ENCODE measurements at places on chromosomes 2 and 18. TPM values are rescaled to one million over a fixed set of nuclear protein-coding genes. Genes with fewer than 3 reads are reported as not detected.
A peak's percentile ranks its signal among the peaks of the same experiment; 100 is the strongest.

REG3A gene
- total RNA-seq, result not detected

- H3K4me1 ChIP-seq, result no peaks in the 10 kb centered on the region
- H3K27me3 ChIP-seq, result no peaks in the 10 kb centered on the region
- no peak overlapping the region for H3K4me3 ChIP-seq
- no peak overlapping the region for H3K27ac ChIP-seq
- no peak for DNase-seq
These were observed 641.9 kb upstream of the REG3G start for GRCh38 chr2:78383576-78383975.

- H3K4me3 ChIP-seq, result no peak overlapping the region
- no peaks in the 10 kb centered on the region for H3K36me3 ChIP-seq
- peaks cover 18% of the 10 kb centered on the region for H3K4me1 ChIP-seq
- DNase-seq, result no peak
- H3K27me3 ChIP-seq, result peaks cover 33% of the 10 kb centered on the region
These were observed 26.7 kb upstream of the ALPP start for GRCh38 chr2:232351686-232352510.

ZNF397 gene
- total RNA-seq, result 22.5 TPM

C2orf76 gene
- 24.7 TPM for total RNA-seq

GRCh38 chr18:77572537-77572936 lies 322.9 kb downstream of the GALR1 start:
- H3K27me3 ChIP-seq, result no peaks in the 10 kb centered on the region
- DNase-seq, result no peak
- no peaks in the 10 kb centered on the region for H3K36me3 ChIP-seq

DNA sequence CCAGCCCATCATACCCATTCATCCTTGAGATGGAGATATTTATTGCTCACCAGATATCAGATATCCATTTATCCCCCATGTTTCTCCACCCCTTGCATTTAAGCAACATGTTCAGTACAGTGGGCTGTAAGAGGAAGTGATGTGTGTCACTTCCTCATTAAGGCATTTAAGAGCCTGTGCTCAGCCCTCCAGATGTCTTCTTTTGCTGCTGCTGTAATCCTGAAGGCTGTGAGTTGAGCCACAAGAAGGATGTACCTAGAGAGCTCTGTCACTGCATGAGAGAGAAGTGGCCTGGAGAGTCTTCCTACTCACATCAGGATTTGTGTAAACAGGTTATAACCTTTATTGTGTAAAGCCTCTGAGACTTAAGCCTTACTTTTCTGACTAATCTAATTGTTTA lies 151.8 kb upstream of the UNC80 start:
- H3K27ac ChIP-seq, result no peak overlapping the region
- no peaks in the 10 kb centered on the region for H3K36me3 ChIP-seq
- no peaks in the 10 kb centered on the region for H3K4me1 ChIP-seq
- DNase-seq, result no peak

C2orf15 gene
- 0.86 TPM for total RNA-seq

SH3RF3 gene
- 0.27 TPM for total RNA-seq

- no peaks in the 10 kb centered on the region for H3K27me3 ChIP-seq
- DNase-seq, result no peak
- H3K27ac ChIP-seq, result no peak overlapping the region
- H3K4me1 ChIP-seq, result no peaks in the 10 kb centered on the region
- H3K4me3 ChIP-seq, result no peak overlapping the region
These were observed 344.9 kb upstream of the SLC14A2 start for GRCh38 chr18:45270289-45270771.

DNA sequence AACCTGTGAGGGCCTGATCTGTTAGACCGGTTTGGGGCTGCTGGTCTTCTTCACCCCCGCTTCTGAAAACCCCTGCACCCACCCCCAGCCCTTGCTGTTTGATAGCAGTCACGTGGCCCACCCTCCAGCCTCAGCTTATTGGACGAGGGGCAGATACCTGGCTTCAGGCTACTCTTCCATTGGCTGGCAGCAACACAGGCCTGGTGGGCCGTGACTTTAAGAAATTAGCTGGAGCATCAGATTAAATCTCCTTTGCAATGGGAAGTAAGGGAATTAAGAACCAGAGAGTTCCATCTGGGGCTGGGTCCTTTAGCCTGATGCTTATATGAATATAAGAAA lies 107.3 kb downstream of the KLHL29 start:
- peaks cover 19% of the 10 kb centered on the region for H3K4me1 ChIP-seq
- H3K27me3 ChIP-seq, result no peaks in the 10 kb centered on the region
- no peak for DNase-seq
- no peaks in the 10 kb centered on the region for H3K36me3 ChIP-seq

- H3K4me1 ChIP-seq, result peaks cover 16% of the 10 kb centered on the region
- DNase-seq, result no peak
- no peaks in the 10 kb centered on the region for H3K27me3 ChIP-seq
- H3K27ac ChIP-seq, result no peak overlapping the region
- no peak overlapping the region for H3K4me3 ChIP-seq
These were observed 149.4 kb downstream of the EPHA4 start for GRCh38 chr2:221422516-221423209.

- no peak overlapping the region for H3K27ac ChIP-seq
- no peaks in the 10 kb centered on the region for H3K36me3 ChIP-seq
- no peaks in the 10 kb centered on the region for H3K27me3 ChIP-seq
These were observed 12.4 kb downstream of the CIB4 start for GRCh38 chr2:26628561-26629345.

DNA sequence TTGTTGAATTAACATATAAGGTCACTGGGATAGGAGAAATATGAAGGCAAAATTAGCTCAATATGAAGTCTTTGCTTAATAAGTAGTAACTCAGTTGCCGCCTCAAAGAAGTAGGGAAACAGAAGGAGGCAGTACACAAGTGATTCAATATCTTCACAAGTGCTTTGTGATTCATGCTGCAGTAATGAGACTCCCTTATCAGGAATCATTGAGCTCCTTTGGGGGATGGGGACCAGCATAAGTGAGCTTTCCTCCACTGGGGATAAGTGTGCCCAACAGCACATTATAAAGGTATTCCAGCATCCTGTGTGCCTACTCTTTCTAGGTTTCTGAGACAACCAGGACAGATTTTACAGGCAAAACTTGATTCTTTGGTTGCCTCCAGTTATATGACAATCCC lies 323.4 kb upstream of the UBE2E3 start:
- H3K4me3 ChIP-seq, result no peak overlapping the region
- no peaks in the 10 kb centered on the region for H3K36me3 ChIP-seq
- no peak for DNase-seq
- no peaks in the 10 kb centered on the region for H3K4me1 ChIP-seq

MC2R gene
- not detected for total RNA-seq

- H3K4me3 ChIP-seq, result no peak overlapping the region
- peaks cover under 1% of the 10 kb centered on the region for H3K36me3 ChIP-seq
- no peaks in the 10 kb centered on the region for H3K4me1 ChIP-seq
- no peak for DNase-seq
- H3K27me3 ChIP-seq, result no peaks in the 10 kb centered on the region
These were observed 14.5 kb downstream of the CLIP4 start for GRCh38 chr2:29129586-29130281.

- no peak overlapping the region for H3K4me3 ChIP-seq
- H3K36me3 ChIP-seq, result no peaks in the 10 kb centered on the region
- H3K27ac ChIP-seq, result no peak overlapping the region
- no peaks in the 10 kb centered on the region for H3K27me3 ChIP-seq
- H3K4me1 ChIP-seq, result no peaks in the 10 kb centered on the region
These were observed 447.5 kb upstream of the SLC14A2 start for GRCh38 chr18:45167631-45168280.

GRCh38 chr2:237696461-237696860 lies 69.1 kb downstream of the LRRFIP1 start:
- H3K27ac ChIP-seq, result peak overlapping the region; percentile 25
- no peak for DNase-seq
- peaks cover 81% of the 10 kb centered on the region for H3K4me1 ChIP-seq
- H3K27me3 ChIP-seq, result no peaks in the 10 kb centered on the region
- no peaks in the 10 kb centered on the region for H3K36me3 ChIP-seq

SRD5A2 gene
- total RNA-seq, result not detected

DNA sequence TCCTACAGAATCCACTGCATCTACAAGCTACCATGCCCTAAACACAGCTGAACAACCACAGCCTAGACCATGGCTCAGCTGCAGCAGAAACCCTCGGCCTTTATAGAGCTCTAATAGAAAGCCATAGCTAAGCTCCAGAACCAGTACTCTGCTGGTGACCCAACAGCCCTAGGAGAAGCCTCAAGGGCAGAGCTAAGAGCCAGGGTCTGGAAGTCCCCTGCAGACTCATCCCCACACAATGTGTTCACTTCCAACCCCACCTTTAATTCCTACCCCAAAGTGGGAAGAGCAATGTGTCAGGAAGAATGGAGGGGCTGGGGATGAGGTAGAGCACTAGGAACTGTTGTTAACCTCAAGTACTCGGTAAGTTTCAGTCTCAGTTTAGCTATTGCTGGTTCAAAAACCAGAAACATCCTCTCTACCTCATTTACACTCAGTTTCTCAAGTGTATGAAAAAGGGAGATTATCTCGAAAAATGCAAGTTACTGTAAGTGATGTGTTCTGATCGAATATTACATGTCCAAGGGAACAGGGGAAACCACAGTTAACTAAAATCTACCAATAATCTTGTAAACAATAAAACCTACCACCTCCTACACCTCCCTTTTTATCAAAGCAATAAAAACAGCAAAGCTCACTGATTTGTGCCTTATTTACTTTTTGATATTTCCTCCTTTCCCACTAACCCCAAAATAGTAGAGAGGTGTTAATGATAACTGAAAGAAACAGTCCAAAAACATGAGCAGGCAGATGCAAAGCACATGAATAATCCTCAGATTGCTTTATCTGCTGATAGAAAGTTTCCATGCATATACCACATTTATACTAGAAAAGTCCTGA lies 36.2 kb downstream of the THADA start:
- H3K4me3 ChIP-seq, result no peak overlapping the region
- peaks cover 8% of the 10 kb centered on the region for H3K4me1 ChIP-seq
- no peak for DNase-seq
- no peak overlapping the region for H3K27ac ChIP-seq
- peaks cover 25% of the 10 kb centered on the region for H3K36me3 ChIP-seq

DNA sequence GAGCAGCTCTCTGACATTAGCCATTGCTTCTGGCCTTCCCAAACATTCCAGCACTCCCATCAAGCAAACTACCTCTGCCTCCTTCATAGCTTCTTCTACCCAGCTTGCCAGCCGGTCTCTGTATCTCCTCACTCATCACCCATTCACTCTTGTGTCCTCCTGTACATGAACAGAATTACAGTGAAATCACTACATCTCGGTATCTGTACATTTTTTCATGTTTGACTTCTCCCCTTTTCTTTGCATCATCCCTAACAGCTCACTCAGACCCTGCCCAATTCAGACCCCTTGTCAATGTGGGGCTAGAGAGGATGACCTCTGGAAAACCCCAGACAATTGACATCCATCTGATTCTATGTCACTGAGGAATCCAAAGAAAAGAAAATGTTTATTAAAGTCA lies 335.8 kb downstream of the TNS1 start:
- no peak overlapping the region for H3K4me3 ChIP-seq
- H3K27me3 ChIP-seq, result no peaks in the 10 kb centered on the region
- H3K4me1 ChIP-seq, result no peaks in the 10 kb centered on the region
- no peak for DNase-seq
- H3K27ac ChIP-seq, result no peak overlapping the region

DNA sequence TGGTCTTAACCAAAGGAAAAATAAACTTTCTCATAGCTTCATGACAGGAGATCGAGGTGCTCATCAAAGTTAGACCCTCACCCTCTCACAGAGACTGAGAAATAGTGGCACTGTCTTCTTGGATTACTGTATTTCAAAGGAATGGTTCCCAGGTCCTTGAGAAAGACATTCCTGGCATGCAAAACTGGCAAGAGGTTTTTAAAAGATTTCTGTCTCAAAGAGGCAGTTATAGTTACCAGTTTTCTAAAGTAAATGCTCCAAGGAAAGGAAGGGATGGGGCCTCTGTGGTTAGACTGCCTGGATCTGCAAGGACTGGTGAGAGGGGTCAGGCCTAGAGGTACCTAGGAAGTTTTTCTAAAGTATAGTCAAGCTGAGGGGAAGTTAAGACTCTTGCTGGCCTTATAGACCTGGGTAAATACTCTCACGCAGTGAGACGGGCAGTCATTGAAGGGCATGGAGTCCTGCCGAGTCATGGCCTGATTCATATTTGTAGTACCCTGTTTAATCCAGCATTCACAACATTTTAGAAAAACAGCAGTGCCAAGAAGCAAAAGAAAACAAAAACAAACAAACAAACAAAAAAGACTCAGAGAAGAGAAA lies 226.1 kb downstream of the DOK6 start:
- H3K36me3 ChIP-seq, result no peaks in the 10 kb centered on the region
- H3K27me3 ChIP-seq, result no peaks in the 10 kb centered on the region
- no peak overlapping the region for H3K4me3 ChIP-seq
- H3K27ac ChIP-seq, result no peak overlapping the region

GRCh38 chr2:76296438-76296837 lies 585.7 kb upstream of the GCFC2 start:
- no peak for DNase-seq
- H3K36me3 ChIP-seq, result no peaks in the 10 kb centered on the region
- no peaks in the 10 kb centered on the region for H3K4me1 ChIP-seq
- H3K27me3 ChIP-seq, result no peaks in the 10 kb centered on the region
- no peak overlapping the region for H3K4me3 ChIP-seq
- H3K27ac ChIP-seq, result no peak overlapping the region

CYS1 gene
- 0.09 TPM for total RNA-seq

PID1 gene
- total RNA-seq, result not detected

SLC25A12 gene
- 22.2 TPM for total RNA-seq

DNA sequence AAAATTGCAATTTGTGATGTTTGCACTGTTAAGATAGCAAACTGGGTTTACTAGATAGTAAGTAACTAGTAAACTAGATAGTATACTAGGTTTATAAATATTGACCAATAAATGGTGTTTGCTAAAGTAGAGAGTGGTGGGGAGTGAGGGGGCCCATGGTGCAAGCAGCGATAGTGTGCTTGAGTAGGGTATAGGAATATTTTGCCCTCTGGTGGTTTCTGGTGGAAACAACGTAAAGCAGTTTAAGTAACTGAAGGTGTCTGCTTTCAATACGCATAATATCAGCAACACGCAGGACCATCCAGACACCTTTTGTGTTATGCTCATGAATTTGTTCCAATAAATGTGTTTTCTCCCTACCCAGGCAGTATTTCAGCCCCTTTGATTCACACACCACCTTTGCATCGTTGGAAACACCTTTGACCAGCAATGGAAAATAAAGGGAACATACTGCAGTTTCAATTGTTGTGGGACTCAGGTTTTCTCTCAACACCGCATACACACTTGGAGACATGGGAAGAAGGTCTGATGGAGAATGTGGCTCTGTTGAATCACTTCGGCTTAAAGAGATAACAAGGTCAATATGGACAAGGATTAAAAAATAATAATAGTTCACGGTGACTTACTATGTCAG lies 16.7 kb upstream of the STAT1 start:
- no peak for DNase-seq
- no peak overlapping the region for H3K27ac ChIP-seq
- peaks cover 26% of the 10 kb centered on the region for H3K36me3 ChIP-seq
- peaks cover 30% of the 10 kb centered on the region for H3K4me1 ChIP-seq
- no peak overlapping the region for H3K4me3 ChIP-seq

GRCh38 chr2:48449073-48449840 lies 80.7 kb upstream of the STON1 start:
- peaks cover 19% of the 10 kb centered on the region for H3K36me3 ChIP-seq
- H3K4me1 ChIP-seq, result peaks cover 55% of the 10 kb centered on the region
- H3K27me3 ChIP-seq, result no peaks in the 10 kb centered on the region
- H3K27ac ChIP-seq, result no peak overlapping the region
- H3K4me3 ChIP-seq, result no peak overlapping the region

- no peak overlapping the region for H3K4me3 ChIP-seq
- no peaks in the 10 kb centered on the region for H3K27me3 ChIP-seq
- no peak overlapping the region for H3K27ac ChIP-seq
- no peaks in the 10 kb centered on the region for H3K36me3 ChIP-seq
- DNase-seq, result no peak
These were observed 691.4 kb upstream of the FSHR start for GRCh38 chr2:49845671-49846070.

- H3K27me3 ChIP-seq, result no peaks in the 10 kb centered on the region
- H3K4me1 ChIP-seq, result no peaks in the 10 kb centered on the region
- DNase-seq, result no peak
- H3K36me3 ChIP-seq, result no peaks in the 10 kb centered on the region
These were observed 38.9 kb downstream of the SYT4 start for GRCh38 chr18:43238429-43238828.

Measured in CD8-positive, alpha-beta memory T cell (primary cell).